ENCODE measurements at places on chromosomes 1 and 21.
A peak's percentile ranks its signal among the peaks of the same experiment; 100 is the strongest.

- DNase-seq: no peak
Observed at GRCh38 chr1:16013220-16013907, 4.5 kb downstream of the HSPB7 start.

GRCh38 chr1:219699870-219700269, 87.0 kb upstream of the ZC3H11B start:
- no peak for DNase-seq

DNA sequence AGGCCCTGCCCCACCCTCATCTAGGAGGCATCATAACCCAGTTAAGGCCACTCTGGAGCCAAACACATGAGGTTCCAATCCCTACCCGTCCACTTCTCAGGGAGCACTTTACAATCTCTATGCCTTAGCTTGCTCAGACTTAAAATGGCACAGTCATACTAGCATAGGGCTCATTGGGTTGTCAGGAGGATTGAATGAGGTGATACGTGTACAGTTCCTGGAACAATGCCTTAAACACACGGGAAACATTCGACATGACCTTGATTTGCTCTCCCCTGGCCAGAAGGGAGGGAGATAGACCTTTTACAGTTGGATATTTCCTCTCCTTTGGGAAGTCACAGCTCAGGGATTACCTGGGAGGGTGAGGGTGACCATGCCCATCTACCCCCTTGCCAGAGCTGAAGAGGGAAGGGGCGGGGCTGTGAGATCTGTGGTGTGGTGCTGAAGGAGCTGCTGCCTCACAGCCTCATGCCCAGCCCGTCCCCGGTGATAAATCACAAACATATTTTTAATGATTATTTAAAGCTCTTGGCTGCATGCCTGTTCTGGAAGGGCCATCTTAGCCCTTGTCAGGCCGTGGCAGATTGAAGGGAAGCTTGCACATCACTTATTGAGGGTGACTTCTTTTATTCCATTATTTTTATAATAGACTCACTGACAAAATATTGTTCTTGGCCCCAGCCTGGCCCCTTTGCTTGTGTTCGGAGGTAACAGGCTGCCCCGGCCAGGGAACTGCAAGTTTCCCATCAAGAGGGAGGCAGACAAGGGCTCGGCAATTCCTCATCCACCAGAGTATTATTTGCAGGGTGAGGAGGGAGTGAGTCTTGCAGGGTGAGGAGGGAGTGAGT, 83.4 kb downstream of the FOXD2 start:
- no peak for DNase-seq

GRCh38 chr1:44501047-44501890, 96.2 kb downstream of the RNF220 start:
- DNase-seq: no peak

DNA sequence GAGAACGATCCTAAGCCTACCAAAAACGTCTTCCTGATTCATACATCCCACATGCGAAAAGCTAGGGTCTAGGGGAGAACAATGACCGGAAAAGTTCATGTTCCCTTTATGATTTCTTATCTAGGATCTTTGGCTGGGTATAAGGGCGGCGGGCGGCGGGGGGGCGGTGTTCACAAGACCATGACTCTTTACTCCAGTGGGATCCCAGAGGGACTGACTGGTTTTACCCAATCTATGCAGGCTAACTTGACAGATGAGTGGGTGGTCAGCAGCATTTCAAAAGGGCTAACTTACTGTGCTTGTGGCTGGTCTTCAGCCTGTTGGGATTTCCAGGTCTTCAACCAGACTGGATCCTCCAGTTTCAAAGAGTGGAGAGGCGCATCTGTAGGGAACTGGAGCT, 40.3 kb downstream of the CNIH3 start:
- no peak for DNase-seq

GRCh38 chr1:205680073-205680851, at the start of gene SLC45A3:
Gene SLC45A3 (minus strand): TSS chr1:205680509. CDS start chr1:205664656, 15,853 bp downstream.
- peak; percentile 17 for DNase-seq

- peak; percentile 49 for DNase-seq
Observed at GRCh38 chr1:84620720-84621313, 46.6 kb upstream of the CTBS start.

DNA sequence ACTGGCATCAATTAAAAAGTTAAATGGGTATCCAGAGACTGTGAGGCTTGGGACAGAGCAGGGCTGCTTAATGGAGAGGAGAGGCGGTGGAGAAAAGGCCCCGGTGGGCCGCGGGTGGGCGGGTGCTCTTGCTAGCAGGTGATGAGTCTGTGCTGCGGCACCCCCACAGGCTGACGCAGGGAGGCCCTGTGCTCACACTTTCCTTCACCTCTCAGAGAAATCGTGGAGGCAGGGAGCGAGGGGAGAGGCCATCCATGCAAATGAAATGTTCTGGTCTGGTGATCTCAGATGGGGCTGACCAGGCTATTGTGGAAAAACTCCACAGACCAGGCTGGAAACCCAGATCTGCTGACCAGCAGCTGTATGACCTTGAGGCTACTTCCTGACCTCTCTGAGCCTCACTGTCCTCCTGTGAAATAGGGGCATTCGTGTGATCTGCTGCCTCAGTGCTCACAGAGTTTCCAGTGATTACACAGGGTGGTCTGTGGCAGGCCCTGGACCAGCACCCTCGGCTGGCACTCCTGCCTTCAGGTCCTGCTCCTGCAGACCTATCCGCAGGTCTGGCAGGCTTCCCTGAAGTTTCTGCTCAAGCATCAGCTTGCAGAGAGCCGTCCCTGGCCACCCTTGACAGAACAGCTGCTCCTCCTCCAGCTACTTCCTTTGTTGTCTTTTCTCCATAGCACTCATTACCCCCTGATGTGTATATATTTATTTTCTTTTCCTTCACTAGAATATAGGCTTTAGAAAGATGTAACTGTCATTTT, 89.2 kb downstream of the BEND5 start:
- DNase-seq: no peak

- no peak for DNase-seq
Observed at GRCh38 chr1:50893466-50893865, 66.6 kb downstream of the FAF1 start.

- DNase-seq: no peak
Observed at GRCh38 chr21:32844653-32845436, 73.3 kb upstream of the PAXBP1 start.

DNA sequence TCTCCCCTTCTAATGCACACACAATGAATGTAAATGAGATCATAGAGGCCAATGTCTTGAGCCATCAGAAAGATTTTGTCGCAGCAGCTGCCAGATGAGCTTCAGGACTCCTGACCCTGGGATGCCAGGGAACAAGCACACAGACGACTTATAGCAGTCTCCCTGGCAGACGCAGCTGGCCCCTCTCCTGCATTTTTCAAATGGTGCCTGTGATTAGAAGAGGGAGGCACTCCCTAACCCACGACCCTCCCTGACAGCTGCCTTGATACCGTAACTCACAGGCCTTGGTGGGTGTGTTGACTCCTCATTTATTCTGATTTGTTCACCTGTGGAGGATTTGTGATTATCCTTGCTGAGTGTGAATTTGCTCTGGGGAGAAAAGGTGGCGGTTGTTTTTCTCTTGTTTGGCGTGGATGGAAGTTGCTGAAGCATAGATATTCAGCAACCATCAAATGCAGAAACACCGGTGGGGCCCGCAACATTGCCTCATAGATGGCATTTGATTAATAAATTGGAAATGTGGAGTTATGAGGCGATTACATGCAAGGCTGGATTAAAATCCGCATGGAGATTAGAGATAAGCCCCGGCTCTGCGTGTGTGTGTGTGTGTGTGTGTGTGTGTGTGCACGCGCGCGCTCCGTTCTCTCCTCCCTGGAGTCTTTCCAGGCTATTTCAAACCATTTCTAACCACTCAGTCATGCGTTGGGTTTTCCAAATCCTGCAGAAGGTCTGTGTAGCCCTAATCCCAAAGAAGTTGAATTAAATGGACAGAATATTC, 2.1 kb upstream of the RD3 start:
- no peak for DNase-seq

DNA sequence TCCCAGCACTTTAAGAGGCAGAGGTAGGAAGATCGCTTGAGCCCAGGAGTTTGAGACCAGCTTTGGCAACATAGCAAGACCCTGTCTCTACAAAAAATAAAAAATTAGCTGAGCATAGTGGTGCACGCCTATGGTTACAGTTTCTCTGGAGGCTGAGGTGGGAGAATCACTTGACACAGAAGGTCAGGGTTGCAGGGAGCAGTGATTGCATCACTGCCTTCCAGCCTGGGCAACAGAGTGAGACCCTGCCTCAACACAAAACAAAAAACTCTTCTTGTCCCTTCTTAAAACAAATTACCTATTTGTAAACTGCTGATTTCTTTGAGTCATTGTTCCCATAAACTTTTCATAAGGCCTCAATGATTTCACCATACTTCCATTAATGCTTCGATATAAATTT, 18.7 kb downstream of the PRKAA2 start:
- DNase-seq: no peak

GRCh38 chr1:34140011-34140676, 24.9 kb downstream of the CSMD2 start:
- no peak for DNase-seq

- no peak for DNase-seq
Observed at GRCh38 chr1:208084764-208085163, 159.4 kb downstream of the PLXNA2 start.

DNA sequence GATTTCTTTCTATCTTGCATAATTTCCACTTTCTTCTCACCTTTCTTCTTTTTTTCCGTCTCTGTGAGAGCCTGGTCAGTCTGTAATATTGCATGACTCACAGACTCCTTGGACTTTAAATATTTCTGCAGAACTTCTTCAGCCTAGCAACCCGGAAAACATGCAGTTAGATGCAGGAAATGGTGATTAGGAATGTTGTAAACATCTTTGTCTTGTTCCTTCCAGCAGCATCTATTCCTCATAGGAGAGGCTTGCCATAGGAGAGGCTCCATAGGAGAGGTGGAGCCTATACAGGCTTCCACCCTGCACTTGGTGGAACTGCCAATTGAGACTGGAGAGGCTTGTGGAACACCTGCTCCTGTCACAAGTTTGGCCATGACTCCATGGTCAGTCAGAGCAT, 10.0 kb downstream of the GBP5 start:
- DNase-seq: no peak

DNA sequence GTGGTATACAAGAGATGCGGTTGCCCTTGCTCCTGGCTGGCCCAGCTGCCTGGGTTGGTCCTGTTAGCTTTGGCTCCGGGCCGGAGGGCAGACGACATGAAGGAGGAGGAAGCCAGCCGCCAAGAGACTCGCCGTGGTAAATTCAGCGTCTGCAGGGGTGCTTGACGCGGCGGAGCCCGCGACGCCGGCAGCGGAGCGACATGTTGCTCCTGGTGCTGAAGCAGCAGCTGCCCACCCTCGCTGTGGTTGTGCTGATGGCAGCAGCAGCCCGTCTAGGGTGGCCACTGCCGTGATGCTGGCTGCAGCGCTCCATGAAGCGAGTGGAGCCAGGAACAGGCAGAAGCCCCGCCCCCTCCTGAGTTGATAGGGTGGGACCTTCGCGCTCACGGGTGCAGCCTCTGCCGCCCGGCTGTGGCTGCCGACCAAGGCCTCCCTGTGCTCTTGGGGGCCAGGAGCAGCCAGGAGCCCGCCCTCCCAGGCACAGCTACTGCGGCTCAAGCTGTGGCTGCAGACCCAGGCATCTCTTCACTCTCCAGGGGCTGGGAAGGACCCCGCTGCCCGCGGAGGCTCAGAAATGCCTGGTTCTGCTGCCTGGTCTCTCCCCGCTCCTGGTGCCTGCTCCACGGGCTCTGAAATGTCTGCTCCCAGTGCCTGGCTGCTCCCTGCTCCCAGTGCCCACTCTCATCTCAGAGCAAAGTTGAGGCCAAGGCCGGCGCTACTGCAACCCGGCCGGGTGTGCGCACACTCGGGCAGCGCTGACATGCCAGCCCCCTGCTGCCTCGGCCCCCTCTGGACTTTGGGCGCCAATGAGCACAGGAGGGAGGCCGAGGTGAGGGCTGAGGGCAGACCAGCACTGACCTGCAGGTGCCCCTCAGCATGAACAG, 4.4 kb upstream of the ZNF692 start:
- peak; percentile 58 for DNase-seq

GRCh38 chr1:160431006-160431405, 30.6 kb downstream of the VANGL2 start:
- no peak for DNase-seq

DNA sequence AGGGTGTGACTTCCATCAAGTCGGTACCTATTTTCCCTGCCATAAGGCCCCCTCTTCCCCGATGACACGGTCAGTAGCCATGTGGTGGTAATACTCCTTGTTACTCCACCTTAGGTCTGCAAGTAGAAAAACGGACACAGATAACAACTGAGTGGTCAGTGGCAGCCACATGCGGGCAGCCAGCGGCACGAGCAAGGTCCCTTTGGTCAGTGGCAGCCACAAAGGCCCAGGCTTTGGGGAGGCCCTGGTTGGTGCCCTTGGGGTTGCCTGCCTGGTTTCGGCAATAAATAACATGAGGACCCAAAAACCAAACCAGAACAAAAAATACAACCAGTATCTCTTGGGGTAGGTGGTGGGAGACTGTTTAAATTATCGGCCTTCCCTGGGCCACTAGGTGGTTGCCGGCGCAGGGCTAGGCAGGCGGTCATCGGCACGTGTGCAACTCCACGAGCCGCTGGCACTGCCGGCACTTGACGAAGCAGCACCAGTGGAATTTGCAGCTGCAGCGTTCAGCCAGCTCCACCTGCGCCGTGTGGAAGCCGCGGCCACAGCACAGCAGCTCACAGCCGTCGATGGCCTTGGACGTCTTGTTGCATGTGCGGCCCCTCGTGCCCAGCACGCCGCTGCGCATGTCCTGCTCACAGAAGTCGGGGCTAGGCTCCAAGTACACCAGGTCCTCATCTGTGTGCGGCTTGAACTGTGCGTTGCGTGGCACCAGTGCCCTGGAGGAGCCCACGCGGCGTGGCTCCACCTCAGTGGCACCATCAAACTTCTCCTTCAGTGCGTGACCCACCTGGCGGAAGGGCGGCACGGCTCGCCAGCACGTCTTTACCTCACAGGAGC, 23.1 kb downstream of the WNT4 start:
- DNase-seq: no peak

- DNase-seq: no peak
Observed at GRCh38 chr1:151492120-151492519, 19.1 kb upstream of the CGN start.

DNA sequence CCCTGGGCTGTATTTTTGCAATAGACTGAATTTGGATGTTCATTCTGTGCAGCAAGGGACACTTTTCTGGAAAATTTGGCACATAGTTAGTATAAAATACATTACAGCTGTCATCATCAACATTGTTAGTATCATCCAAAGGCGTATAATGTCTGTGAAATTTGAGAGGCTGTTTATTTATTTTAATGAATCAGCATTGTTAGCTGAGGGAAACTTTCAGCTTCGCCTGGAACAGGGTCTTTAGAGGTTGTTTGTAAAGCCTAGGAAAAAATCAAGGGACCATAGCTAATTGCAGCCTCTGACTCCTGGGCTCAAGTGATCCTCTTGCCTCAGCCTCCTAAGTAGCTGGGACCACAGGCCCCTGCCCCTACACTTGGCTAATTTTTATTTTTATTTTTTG, 106.8 kb upstream of the USP24 start:
- DNase-seq: no peak

DNA sequence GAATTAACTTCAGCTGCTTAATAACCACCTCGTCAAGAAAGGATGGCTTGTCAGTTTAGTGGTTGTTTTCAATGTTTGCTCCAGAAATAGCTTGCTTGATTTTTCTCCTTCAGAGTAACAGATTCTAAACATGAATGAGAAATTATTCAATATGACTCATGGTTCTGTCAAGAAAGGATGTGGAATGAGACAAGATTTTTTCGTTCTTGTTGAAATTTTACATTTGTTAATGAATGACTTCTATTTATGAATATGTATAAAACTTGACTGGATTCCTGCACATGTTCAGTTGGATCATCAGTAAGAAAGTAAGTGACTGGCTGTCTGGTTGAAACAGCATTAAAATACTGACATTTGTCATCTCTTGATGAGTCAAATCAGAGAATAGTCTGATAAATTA, 38.3 kb downstream of the IFI44 start:
- no peak for DNase-seq
